ENCODE measurements at places on chromosomes 6 and 20.

DNA sequence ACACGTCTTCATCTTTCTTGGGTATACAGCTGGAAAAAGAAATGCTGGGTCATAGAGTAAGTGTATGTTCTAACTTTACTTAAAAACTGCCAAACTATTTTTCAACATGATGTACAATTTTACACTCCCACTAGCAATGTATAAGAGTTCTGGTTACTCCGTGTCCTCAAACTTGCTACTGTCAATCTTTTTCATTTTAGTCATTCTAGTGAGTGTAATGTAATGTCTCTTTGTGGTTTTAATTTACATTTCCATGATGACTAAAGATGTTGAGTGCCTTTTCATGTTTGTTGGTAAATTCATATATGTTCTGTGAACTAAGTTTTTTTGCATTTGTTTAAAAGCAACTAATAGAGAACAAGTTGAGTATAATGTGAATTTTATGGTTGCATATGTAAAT lies 43.9 kb downstream of the ATG5 start:
- DNase-seq: no peak

DNA sequence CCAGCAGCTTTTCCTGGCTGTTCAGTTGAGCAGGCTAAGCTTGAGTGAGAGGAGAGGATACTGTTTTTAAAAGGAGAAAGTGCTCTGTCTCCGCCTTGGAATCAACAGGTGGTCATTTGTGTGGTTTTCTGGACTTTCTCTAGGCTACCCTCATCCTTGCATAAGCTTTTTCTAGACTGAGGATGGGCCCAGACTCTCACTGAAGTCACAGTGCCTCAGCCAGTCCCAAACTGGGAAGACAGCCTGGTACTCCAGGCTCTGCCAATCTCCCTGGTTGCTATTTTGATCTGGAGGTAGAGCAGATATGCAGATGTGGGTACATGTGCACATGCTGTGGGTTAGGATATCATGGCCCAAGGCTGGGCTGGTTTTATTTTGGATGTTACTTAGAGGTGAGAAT lies 7.0 kb downstream of the SCUBE3 start:
- no peak for DNase-seq

DNA sequence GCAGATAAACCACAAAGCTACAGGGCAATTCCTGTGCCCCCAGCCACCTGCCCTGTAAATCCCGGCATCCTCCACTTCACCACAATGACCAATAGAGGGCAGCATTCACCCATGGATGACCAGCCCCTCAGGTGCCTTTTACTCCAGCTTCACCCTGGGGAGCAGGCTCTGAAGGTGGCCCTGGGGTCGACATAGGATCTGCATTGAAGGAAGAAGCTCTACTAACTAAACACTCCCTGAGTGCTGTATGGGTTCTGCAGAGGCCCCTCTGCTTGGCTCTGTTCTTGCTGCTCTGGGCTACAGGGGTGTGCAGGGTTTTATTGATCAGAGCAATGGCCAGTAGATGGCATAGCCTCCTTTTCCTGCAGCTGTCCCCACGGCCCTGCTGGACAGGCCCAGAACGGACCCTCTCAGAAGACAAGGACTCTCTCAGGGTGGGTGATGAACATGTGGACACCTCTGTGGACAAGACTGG lies 20.3 kb downstream of the CST4 start:
- DNase-seq: peak; percentile 54

GRCh38 chr6:10801224-10801848 lies 37.0 kb downstream of the MAK start:
- DNase-seq: peak; percentile 68

DNA sequence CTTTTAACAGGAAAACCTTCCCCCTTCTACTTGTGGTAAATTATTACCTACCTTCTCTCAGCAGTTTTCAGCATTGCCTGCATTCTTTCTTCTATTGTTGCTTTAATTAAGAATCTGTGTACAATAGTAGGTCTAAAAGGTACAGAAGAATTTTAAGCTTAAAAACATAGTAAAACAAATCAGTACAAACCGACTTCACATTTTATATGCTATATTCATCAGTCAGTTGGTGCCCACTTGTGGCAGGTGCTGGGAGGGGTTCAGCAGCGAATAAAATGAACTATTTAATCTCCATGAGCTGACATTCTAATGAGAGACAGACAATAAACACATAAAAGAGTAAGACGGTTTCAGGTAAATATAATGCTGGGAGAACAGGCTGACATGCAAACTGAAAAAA lies 73.4 kb upstream of the FBXO30 start:
- peak; percentile 9 for DNase-seq

- no peak for DNase-seq
Measured at GRCh38 chr6:25537349-25538018, 114.5 kb upstream of the SCGN start.

DNA sequence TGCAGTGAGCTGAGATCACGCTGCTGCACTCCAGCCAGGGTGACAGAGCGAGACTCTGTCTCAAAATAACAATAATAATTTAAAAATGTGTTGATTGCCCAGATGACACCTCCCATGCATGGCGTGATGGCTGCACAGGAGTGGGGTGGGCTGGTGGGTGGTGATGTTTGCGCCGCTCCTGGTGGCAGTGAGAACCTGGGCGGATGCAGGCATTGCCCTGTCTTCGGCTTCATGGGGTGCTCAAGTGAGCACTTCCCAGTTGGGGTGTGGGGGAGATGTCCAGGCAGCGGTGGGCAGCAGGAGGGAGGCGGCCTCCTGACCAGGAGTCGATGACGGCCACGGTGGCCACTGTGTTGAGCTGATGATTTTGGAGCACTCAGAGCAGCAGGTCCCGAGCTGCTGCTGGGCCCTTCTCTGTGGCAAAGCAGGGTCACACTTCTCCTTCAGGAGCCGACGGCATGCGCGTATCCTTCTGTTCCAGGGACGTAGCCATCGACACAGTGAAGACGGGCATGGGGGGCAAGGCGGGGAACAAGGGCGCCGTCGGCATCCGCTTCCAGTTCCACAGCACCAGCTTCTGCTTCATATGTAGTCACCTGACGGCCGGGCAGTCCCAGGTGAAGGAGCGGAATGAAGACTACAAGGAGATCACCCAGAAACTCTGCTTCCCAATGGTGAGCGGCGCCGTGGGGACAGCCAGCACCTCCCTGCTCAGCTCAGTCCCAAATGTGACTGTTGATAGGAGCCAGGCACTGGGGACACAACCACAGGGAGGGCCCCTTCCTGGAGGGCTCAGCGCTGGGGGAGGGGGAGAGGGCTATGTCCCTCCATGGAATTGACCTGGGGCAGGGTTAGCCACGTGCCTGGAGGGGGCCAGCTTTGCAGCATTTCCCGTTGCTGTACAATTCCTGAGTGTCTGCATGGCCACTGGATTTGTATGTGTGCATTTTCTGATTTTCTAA lies 89.7 kb downstream of the SYNJ2 start:
- DNase-seq: no peak

GRCh38 chr20:10497791-10498190 lies 62.7 kb downstream of the SLX4IP start:
- DNase-seq: no peak
